ENCODE measurements at places on chromosomes 2 and 18.

- no peak for DNase-seq
These were observed 1888.3 kb upstream of the CELF4 start for GRCh38 chr18:39453882-39454281.

DNA sequence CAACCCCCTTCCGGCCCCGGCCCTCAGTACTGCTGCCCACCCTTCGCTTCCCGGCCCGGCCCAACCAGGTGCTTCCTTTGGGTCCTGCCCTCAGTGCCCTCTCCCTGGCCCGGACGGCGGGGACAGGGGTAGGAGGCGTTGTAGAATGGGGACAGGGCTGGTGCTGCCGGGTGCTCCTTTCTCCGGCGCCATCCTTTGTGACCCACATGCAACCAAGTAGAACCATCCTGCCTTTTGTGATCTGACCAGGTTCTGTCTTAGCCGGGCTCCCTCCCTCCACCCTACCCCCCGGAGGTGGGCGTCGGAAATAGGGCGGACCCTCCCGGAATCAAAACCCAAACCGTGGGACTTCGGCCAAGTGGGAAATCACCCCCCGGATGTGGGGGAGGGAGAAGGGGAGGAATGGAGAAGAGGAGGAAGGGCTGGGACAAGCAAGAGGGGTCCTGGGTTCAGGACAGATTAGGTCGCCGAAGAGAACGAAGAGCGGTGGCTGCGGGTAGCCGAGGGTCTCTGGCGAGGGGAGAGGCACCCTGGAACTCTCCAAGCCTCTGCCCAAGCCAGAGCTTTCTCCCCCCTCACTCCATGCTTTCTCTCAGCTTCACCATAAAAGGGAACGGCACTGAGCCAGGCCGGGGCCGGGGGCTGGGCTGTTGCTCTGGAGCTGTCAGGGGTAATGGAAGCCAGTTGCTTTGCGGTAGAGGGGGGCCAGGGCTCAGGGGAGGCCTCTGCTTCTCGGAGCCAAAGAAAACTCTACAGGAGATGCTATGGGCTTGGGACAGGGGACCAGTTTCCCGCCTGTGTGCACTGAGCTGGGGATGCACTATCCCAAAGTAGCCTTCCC is 756 bp upstream of the OST4 start:
- DNase-seq = no peak

DNA sequence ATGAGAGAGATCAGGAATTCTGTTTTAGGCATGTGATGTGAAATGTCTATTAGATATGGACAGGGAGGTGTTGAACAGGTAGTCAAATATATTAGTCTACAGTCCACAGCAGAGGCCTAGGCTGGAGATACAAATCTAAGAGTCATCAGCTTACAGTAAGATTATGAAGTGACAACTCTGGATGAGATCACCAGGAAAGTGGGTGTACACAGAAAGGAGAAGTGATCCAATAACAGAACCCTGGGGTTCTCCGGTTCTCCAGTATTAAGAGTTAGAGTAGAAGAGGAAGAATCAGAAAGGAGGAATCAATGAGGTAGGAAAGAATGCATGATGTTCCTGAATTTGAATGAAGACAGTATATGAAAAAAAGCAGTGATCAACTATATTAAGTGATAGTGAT is 362.3 kb downstream of the FIGN start:
- DNase-seq = no peak

DNA sequence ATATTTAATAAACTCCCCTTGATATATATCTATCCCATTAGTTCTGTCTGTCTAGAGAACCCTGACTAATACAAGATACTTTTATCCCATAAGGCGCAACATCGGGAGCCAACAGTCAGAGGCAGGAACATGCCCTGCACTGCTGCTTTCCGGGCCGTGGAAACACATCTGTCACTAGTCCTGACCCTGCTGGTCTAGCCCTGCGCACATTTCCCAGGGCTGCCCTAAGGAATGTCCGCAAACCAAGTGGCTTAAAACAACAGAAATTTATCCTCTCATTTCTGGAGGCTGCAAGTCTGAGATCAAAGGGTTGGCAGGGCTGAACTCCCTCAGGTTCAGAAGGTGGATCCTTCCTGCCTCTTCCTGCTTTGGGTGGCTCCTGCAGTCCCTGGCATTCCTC is 114.2 kb upstream of the TPO start:
- DNase-seq = no peak

DNA sequence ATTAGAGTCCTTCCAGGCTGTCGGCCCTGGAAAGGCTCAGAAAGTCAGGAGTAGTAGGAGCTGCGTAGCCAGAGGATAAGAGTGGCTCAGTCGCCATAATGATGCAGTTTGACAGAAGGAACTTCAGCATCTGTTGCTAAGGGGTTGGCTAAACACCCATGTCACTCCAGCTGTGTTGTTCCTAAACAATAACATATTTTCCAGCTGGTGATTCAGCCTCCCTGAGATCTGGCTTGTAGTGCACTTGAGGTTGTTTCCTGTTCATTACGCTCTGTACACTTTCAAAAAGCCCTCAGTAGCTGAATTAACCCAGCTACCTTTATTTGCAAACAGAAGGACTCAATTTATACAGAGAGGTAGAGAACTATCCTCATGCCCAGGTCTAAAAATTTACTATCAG is 39.7 kb upstream of the EPAS1 start:
- no peak for DNase-seq

DNA sequence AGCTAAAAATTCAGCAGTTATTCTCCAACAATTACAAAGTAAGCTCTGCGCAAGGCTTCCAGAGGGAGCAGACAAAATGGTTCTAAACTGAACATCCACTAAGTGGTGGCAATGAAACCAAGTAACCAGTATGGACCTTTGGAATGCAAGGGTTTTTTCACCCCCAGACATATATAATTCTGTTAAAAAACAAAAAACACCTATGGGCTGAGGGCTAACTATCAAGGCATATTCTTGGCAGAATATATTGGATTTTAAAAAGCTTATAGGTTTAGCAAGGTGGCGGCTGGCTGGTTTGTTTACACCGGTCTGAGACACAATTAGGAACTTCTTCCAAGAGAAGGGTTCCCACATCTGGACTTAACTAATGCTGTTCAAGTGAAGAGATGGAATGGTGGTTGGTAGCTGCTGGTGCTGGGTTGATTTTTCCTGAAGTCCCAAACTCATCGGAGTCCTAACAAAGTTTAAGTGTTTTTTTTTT is 2.8 kb downstream of the ZFP36L2 start:
- DNase-seq = no peak

DNA sequence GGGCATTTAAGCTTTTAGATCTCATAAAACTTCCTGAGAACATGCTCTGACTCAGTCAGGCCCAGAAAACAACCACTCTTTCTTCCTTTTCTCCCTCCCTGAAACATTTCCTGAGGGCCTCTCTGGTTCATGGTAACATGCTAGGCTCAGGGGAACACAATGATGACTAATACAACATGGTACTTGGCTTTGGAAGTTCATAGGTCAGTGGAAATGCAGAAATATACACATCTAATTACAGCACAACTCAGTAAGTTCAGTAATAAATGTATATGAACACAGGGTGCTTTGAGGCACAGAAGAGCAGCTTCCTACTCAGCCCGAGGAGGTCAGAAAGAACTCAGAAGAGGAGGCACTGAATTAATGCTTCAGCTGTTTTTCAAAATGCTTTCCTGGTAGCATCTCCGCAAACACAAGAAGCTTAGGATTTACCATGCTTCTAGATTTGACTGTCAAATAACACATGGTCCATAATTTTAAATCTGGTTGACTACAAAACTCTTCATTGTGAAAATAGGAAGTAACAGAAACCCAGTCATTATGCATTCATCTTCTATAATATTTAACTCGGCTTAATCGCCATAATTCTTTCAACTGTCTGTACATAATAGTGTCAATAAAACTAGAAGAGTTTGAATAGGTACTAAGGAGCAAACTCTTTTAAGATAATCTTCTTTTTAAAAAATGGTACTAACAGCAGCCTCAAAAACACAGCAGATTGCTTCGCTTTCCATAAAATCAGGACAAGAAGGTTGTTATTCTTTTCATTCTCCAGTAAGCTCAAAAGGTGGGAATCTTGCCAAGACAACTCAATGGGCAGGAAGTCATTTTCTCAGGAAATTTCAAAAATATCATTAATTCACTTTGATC is 251.3 kb downstream of the DLGAP1 start:
- DNase-seq = no peak

- no peak for DNase-seq
These were observed 98.2 kb upstream of the GCFC2 start for GRCh38 chr2:75808793-75809535.

DNA sequence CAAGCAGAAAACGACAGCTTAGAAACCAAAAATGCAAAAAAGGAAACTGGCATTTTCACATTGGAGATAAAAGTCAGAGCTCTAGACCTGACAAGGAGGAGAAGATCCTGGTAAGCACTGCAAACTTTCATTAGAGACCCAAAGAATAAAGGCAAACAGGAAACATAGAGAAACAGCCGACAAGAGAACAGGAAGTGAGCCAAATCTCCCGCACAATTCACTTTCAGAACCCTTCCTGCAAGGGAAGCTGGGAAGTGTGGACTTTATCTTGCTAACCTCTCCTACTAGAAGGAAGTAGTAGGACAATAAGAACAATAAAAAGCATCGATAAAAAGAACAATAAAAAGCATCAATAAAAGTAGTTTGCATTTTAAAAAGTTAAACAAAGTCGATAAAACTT is 417.8 kb upstream of the SPHKAP start:
- no peak for DNase-seq

DNA sequence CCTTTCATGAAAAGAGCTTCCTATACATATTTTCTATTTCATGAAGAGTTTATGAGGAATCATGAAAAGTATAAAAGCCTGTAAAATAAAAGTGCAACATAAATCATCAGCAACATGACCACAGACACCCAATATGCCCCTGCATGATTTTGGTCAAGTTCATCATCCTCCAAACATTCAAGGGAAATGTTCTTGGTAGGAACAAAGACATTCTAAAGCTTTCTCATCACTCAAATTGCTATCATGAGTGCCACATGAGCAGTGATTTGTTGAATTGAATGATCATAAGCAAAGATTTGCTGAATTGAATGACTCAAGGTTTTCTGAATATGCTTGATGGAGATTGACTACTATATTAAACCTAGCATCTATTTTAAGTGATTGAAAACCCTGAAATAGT is 172.2 kb downstream of the MBD2 start:
- no peak for DNase-seq

- no peak for DNase-seq
These were observed 62.7 kb upstream of the GALNT5 start for GRCh38 chr2:157194844-157195243.

- DNase-seq = no peak
These were observed 45.6 kb downstream of the MEX3C start for GRCh38 chr18:51151568-51152511.

DNA sequence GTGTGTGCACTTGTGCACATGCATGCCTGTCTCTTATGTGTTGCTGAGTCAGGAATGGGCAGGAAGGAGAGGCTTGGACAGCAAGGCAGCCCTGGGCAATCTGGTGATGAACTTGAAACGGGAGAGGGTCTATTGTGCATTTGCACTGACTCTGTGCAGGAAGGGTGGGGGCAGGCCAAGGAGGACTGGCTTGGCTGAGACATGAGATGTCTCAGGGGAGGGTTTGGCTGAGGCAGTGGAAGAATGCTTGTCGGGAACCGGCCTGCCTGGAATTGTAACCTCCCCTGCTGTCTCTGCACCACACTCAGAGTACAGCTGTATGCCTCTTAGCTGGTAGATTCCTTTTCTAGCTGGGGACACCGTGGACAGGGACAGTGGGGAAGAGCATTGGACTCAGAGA is 176.1 kb upstream of the TNP1 start:
- DNase-seq = no peak

GRCh38 chr2:233605680-233606079 is 11.8 kb upstream of the UGT1A8 start:
- DNase-seq = no peak

GRCh38 chr2:179772346-179772745 is 89.1 kb downstream of the ZNF385B start:
- no peak for DNase-seq

- DNase-seq = no peak
These were observed 510.6 kb downstream of the CPS1 start for GRCh38 chr2:211067029-211067428.

DNA sequence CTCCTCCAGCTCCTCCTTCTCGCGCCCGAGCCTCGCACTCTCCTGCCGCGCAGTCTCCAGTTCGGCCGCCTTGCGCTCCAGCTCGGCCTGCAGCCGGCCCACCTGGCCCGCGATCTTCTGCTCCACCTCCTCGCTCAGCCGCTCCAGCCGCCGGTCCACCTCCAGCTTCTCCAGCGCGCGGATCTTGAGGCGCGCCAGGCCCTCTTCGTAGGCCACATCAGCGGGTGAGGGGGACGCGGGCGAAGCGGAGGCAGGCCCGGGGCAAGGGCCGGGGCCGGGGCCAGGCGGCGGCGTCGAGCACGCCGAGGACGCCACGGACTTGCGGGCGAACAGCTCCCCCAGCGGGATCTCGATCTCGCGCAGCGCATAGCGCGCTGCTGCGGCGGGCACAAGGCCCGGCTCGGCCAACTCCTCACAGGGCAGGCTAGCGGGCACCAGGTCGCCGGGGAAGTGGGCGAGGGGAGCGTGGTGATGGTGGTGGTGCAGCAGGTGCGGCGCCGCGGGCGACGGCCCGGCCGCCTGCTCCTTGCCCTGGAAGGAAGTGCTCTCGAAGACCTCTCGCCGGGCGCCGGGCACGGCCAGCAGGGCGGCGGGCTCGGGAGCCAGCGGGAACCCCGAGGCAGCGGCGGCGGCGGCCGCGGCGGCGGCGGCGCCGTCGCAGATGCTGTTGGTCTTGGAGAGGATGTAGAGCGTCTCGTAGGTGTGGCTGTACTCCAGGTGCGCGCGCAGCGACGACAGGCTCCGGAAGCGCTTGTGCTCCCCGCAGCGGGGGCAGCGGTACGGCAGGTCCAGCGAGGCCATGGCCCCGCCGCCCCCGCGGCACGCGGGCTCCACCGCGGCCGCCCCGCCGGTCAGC is 15.2 kb downstream of the FBXO41 start:
- DNase-seq = no peak

DNA sequence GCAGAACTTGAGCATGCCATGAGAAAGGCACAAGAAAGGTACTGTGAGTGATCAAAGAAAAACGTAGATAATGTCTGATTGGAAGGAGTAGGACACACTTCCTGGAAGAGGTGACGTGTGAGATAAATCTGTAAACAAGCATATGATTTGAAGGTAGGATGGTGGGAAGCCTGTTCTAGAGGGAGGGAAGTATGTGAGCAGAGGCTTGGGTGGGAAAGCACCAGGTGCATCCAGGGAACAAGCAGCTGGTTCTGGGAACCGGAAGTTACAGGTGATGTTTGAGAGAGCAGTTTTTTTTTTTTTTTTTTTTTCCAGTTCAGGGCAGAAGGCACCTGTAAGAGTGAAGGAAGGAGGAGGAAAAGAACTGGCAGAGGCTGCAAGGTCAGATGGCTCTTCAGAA is 116.6 kb upstream of the EFEMP1 start:
- no peak for DNase-seq

DNA sequence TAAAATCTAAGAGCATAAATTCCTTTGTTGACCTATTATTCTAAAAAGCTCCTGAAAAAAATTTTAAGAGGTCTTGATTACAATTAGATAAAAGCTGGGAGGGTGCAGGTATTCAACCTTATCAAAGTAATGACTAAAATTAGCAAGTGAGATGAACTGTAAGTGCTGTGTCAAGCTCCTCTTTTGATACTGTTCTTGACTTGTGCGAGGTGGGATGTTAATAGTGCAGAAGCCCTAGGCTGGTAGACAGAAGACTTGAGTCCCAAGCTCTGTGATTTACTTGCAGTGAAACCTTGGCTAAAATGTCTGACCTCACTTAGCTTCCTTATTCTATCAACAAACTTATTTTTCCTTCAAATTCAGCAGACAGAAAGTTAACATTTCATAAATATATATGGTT is 637.5 kb downstream of the DSC3 start:
- no peak for DNase-seq

GRCh38 chr2:116975608-116976007 is 838.9 kb upstream of the DDX18 start:
- DNase-seq = no peak

All from amniotic stem cell (primary cell).